Cortex of kidney (tissue), 1 donor: ENCODE measurements at places on chromosomes 1 and 21.

DNA sequence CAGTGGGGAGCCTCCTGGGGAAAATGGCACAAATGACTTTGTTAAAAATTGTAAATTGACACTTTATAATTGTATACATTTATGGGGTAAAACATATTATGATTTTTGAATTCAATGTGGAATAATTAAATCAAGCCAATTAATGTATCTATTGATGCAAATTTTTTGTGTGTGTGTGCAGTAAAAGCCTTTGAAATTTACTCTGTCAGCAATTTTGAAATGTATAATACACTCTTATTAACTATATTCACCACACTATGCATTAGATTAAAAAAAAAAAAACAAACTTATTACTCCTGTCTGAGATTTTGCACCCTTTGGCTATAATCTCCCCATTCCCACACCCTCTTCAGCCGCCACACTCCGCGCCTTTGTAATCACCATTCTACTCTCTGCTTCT, 119.2 kb downstream of the S1PR1 start:
- no peak for DNase-seq

GRCh38 chr1:188514917-188515316, 1686.2 kb downstream of the PLA2G4A start:
- DNase-seq = no peak

DNA sequence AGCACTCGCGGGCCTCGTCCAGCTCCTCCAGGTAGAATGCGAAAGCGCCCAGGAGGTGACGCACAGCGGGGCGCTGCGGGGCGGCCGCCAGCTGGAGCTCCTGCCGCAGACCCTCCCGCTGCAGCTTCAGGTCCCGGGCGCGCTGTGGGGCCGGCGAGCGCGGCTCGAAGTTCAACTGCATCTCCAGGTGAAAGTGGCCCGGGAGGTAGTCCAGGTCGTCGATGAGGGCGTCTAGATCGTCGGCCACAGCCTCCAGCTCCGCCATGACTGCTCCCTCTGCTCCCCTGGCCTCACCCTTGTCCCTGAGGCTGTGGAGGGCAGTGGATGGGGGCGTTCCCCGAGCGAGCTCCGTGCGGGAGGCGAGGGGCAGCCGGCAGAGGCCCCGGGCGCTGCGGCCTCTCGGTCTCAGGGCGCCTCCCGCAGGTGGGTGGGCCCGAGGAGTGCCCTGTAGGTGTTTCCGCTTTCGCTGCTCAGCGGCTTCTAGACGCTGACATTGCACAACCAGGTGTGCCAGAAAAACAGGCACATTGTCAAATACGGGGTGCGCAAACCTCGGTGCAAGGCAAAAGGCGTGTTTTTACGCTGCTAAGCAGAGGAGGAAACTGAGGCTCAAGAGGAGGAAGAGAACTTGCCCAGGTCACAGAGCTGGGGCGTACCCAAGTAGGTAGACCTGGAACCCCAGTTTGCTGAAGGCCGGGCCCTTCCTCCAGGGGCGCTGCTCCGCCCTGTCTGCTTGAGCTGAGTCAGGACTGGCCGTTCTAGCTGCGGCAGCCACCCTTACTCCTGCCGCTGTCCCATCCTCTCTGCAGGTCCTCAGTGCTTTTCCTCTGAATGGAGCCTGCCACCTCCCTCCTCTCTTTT, at the start of gene TTC22:
Gene TTC22 (minus strand): TSS at position 425 of the 861 bp plus-strand sequence. CDS start 160 bp downstream, at position 265.
- DNase-seq = no peak

DNA sequence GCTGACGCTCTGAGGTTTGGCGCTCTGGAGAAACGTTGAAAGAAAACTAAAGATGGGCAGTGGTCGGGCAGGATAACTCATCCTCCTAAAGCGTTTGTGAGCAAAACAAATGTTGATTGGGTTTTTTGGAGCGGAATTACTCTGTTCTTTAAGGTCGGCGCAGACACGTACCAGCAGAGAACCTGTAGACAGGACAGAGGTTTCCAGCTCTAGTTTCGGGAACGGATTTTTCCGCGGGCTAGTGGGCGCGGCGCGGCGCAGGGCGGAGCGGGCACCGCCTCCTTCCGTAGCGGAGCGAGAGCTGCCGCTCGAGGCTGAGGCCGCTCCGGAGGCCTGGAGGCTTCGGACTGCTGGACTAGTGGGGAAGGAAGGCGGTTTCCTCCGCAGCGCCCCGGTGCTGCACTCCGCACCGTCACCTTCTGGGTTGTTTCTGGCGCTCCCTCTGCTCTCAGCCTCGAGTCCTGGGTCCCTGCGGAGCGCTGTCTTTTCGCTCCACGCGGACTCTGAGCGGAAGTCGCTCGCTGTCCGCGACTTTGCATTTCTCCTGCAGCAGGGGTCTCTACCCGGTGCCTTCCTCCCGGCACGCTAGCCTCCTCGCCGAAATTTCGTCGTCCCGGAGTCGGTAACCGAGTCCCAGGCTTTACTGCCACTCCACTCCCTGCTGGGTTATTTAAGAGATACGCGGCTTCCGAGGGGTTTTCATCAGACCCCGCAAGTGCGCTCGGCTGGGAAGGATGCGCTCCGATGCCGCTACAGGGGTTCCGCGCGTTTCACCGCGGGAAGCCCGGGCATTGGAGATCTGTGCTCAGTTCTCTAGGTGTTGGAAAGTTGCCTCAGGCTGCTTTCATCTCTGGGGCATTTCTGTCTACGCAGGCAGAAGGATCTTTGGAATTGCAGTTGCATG, 7.0 kb downstream of the FOXD2 start:
- DNase-seq = no peak

DNA sequence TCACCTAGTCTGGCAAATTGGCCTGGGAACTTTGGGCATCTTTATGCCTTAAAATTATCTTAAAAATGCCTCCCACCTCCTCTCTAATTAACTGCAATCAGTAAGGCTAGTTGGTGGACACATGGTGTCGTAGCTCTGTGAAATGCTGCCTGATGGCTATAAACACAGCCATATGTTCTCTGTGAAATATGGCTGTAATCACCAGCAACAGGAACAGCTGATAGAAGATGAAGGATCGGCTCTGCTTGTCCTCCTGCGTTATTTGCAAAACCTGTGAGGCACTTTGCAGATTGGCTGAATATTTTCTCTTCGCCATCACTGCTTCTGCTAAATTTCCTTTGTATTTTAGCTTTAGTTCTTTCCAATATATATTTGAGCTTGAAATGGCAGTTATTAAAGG, 419.6 kb downstream of the RWDD3 start:
- no peak for DNase-seq

DNA sequence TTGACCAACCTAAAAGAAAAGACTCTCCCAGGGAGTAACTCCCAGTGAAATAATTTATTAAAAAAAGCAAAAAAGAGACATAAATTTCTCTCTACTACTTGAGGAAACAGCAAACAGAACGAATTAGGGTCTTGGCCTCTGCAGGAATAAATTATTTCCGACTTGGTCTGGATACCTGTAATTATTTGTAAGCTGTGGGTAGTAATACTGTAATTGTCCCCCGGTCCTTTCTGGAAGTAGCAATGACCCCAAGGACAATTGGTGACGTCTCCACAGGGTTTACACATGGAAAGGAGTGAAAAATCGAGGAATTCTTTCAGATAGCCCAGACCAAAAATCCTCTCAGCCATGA, 3.7 kb upstream of the SIM2 start:
- DNase-seq = no peak

- no peak for DNase-seq
Measured at GRCh38 chr1:31618916-31619846, 1.7 kb downstream of the HCRTR1 start.

- DNase-seq = no peak
Measured at GRCh38 chr1:6519491-6519934, 28.0 kb upstream of the PLEKHG5 start.

- DNase-seq = no peak
Measured at GRCh38 chr21:23017989-23018388, 2019.8 kb downstream of the NCAM2 start.

DNA sequence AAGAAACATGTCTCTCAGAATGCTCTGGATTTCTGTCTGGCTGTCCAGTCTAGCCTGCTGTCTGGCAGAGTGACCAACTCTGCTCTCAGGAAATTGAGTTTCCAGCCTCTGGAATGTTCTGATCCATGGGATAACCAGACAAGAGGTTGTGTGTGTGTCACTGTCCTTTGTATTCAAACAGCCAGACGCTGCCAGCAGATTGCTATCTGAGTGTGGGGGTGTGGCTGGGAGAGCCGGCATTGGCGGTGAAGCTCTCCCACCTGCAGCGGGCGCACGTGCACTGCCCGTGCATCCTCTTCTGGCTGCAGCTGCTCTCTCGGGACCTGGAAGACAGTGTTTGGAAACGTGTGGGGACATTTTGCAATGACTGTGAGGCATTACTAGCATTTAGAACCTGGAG, 26.1 kb downstream of the PKP1 start:
- DNase-seq = no peak

- no peak for DNase-seq
Measured at GRCh38 chr1:203127666-203128430, at the start of gene ADORA1. Gene ADORA1 (plus strand): TSS chr1:203127726. CDS start chr1:203128842, 1,116 bp downstream.

DNA sequence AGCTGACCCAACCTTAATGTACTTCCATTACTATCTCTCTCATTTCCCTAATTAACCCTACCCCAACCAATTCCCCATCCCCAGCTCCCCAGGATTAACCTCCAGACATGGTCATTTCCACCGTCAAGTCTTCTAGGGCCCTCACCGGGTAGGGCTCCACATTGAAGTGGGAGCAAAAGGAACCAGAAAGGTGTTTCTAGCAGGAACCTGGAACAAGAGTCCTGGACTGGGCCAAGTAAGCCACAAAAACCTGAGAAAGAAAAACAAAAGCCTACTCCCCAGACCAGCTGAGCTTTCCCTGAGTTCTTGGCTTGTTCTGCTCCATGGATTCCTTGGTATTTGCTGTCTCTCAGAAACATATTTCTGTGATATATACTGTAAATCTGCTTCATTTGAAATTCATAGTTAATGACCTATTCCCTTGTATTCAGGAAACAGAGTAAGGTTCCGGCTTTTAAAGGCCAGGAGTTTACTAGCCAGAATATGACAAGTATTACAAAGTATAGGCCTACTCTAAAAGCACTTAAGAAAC, 58.4 kb downstream of the SYF2 start:
- DNase-seq = no peak

DNA sequence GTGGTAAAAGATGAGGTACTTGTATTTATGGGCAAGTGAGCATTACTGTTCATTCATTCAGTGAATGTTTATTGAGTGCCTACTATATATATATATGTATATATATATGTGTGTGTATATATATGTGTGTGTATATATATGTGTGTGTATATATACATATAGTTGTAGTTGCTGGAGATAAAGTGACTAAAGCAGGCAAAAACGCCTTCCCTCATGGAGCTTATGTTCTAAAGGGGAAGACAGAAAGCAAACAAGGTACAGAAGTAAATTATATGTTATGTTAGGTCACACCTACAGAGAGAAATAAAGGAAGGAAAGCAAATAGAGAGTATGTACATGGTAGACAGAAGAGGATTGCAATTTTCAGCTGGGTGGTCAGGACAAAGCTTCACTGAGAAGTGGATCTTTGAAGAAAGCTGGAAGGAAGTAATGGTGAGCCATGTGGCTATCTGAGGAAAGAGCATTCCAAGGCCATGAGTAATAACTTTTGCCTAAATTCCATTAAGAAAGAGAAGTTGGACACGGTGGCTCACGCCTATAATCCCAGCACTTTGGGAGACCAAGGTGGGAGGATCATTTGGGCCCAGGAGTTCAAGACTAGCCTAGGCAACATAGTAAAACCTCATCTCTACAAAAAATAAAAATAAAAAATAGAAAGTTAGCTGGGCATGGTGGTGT, 33.5 kb upstream of the KLF17 start:
- no peak for DNase-seq

DNA sequence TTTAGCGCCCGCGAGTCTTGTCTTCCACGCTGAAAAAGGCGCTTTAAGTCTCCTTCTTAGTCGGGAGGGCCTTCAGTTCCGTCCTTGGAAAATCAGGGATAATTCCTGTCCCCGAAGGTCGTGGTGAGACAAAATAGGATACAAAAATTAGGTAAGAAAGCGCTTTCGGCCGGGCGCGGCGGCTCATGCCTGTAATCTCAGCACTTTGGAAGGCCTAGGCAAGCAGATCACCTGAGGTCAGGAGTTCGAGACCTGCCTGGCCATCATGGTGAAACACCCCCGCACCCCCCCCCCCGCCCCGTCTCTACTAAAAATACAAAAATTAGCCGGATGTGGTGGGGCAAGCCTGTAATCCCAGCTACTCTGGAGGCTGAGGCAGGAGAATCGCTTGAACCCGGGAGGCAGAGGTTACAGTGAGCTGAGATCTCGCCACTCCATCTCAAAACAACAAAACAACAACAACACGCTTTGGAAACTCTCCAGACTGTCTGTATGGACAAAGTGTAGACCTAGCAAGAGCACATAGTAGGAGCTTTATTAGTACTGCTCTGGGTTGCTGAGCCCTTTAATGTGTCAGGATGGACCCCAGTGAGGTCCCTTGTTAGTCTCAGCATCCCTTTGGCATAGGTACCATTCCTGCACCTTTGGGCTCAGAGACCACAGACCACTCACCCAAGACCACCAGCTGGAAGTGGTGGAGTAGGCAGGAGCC, 790 bp upstream of the TMEM54 start:
- DNase-seq = no peak

DNA sequence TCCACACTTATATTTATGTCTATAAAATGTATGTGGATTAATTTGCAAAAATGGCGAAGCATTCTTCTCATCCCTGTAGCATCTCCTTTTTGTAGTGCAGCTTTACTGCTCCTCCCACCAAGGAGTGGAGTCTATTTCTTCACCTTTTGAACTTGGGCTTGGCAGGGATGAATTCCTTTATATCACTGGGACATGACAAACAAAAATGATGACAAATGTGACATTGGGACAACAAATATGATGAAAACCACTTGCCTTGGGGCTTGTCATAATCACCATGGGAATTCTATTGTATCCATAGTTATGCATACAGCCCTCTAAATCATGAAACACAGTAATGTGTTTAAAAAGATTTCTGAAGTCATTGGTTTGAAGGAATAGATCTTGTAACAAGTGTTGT, 155.0 kb downstream of the TNFSF18 start:
- DNase-seq = no peak

- no peak for DNase-seq
Measured at GRCh38 chr1:27538793-27539192, 48.8 kb upstream of the WASF2 start.

DNA sequence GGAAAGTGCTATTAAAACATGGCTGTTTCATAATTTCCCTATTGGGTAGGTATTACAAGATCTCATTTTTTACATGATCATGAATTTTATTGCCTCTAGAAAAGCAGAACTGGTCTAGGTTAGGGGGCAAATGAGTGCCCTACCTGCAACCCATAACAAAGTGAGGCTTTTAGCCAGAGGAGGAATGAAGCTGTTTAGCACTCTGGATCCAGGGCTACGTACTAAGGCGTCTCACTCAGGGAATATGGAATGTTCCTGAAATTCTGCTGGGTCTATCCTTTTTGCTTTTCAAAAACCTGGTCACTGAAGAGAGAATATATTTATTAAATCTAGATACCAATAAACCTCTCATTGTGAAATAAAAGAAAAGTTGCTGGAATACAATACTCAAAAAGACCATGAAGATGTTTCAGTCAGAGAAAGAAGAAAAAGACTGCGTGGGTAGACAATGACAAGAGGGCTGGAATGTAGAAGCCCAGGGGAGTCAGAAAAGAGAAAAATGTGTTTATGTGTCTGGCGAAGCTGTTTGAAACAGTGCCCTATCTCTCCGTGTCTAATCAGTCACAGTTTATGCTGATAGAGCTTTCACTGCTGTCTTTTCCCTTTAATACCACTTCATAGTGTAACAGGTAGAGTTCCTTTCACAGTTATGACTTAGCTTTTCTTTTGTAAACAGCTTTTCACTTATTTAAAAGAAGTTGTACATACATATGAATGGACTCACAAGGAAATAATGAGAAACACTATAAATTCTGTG, 25.0 kb upstream of the SYDE2 start:
- no peak for DNase-seq

GRCh38 chr1:76939050-76939816, 72.0 kb downstream of the ST6GALNAC5 start:
- DNase-seq = no peak

GRCh38 chr21:45325206-45326168, 37.8 kb upstream of the POFUT2 start:
- no peak for DNase-seq
